ENCODE measurements at places on chromosomes 4 and X.

GRCh38 chr4:173530326-173531085 lies 477 bp upstream of the HAND2 start:
- DNase-seq, result no peak

DNA sequence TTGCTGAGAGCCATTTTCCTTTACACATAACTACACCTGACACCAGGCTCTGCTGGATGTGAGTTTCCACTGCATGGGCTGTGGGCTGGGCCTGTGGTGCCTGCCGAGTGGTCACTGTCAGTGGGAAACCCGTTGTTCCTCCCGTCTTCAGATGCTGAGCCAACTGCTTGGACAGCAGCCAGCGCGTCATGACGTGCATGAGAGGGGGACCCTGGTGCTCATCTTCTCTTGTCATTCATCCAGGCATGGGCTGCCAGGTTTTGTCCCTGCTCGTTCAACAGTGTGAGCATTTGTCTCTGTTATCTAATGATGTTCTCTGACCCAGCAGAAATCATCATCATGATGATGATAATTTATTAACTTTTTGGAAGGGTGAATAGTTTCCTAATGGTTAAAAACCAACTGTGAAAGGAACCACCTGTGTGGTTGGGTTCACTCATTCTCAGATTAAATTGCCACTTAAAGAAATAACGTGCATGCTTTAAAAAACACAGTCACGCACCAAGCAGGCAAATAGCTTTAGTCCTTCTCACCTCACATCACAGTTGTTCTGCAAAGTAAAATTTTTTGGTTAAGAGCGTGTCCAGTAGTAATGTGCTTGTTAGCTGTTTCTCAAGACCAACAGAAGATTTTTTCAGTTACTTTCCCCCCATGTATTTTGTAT lies 19.9 kb upstream of the CLDN34 start:
- no peak for DNase-seq

- DNase-seq, result no peak
Observed at GRCh38 chr4:188783175-188783574, 643.9 kb downstream of the TRIML1 start.

- no peak for DNase-seq
Observed at GRCh38 chr4:22324422-22324821, 191.4 kb downstream of the ADGRA3 start.

- DNase-seq, result no peak
Observed at GRCh38 chr4:53490965-53491622, 100.2 kb downstream of the LNX1 start.

- DNase-seq, result peak; percentile 14
Observed at GRCh38 chrX:9644335-9644734, 121.3 kb downstream of the GPR143 start.

- DNase-seq, result no peak
Observed at GRCh38 chrX:150219374-150220185, 143.5 kb upstream of the MAMLD1 start.

GRCh38 chr4:185915271-185915670 lies 103.3 kb upstream of the SORBS2 start:
- DNase-seq, result no peak

DNA sequence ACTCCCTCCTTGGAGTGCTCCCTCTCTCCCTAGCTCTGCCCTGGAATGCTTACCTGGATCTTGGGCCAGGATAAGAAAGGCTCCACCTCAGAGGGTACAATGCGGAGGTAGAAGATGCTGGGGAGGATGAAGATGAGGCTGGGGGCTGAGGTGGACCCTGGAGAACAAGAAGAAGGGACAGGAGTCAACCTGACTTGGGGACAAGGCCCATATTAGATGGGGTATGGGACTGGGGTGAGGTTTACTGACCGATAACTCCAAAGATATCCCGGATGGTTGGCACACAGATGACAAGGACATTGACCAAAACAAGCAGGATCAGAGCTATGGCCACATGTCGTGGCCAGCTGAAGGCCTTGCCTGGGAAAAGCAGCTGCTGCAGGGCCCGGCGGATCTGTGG lies 10.6 kb downstream of the SLC38A5 start:
- DNase-seq, result no peak

DNA sequence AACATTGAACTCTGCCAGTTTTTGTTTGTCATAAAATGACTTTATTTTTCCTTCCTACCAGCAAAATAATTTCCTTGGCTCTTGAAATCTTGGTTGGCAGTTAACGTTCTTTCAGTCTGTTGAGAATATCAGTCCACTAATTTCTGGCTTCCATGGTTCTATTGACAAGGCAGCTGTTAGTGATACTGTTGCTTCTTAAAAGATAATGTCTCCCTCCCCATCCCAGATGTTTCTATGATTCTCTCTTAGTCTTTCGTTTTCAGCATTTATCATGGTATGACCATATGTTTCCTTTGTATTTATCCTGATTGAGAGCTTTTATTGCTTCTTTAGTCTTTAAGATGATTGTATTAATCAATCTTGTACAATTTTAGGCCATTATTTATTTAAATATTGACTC lies 81.1 kb upstream of the STK26 start:
- no peak for DNase-seq

- DNase-seq, result no peak
Observed at GRCh38 chr4:77043507-77044136, 32.2 kb downstream of the CCNI start.

- DNase-seq, result no peak
Observed at GRCh38 chrX:118562582-118563164, 67.1 kb downstream of the DOCK11 start.

- no peak for DNase-seq
Observed at GRCh38 chr4:133439830-133440229, 290.7 kb downstream of the PCDH10 start.

DNA sequence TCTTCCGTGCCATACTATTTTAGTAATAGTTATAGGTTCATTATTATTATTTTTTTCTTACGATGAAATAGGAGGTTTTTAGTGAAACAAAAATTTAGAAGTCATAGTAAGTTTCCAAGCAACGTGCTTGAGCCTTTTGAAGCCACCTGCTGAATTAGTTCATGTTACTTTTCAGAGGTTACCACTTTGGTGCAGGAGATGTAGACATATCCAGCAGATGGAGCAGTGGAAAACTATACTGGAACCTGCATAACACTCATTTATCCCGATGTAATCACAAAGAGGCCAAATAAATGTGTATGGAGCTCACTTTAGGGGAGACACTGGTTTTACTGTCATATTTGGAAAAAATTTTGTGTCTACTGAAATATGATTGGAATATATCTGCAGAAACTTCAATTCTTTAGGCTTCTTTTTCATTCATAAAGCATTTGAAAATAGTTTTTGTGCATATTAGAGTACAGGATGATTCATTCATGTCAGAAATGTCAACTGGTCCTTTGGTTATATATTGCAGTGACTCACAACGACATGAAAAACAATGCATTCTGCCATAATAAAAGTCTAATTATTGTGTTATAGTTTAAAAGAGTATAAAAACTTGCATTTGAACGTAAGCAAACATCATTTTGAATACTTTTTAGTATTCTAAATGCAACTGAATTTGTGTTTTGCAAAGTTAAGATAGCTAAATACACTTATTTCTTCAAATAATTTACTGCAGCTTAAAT lies 2182.9 kb upstream of the TENM3 start:
- no peak for DNase-seq

DNA sequence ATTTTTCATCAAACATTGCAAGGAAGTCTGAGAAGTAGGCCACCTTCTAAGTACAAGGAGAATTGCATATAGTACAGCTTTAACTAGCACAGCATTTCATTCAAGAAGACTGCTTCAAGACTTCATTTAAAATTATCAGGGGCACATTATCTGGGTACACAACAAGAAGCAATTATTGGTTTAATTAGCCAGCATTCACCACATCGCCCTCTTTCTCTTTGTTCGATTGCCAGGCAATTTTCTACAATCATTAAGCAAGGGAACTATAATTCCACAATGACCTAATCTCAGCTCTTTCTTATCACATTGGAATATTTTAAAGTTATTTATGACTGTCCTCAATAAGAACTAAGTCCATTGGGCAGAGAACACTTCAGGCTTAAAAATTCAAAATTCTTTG lies 1347.1 kb upstream of the PABPC4L start:
- DNase-seq, result no peak

DNA sequence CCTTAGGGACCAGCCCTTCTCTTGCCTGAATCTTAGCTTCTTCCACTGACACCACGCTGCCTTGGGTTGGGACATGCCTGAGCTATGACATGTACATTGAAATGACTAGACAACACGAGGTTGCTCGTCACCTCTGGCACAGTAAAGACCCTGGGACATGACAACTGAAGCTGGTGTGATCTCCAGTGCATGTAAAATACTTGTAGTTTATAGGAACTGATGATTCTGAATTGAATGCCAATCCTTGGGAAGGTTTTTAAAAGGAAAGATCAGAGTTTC lies 100.7 kb upstream of the PGRMC2 start:
- no peak for DNase-seq

DNA sequence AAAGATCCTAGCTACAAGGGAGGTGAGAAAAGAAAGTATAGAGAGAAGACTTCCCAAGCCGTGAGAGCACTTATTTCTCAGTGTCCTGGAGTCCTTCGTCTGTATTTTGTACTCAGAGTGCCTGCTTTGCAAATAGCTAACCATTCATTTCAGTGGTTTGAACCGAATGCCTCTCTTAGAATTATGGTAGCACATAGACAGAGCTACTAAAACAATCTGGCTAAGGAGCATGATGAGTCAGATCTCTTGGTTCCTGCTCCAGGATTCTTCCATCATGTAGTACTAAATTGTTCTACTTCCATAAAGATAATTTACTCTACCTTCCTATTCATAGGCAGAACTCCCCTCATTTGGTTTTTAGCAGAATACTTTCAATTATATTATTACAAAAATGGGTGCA lies 946.6 kb downstream of the STIM2 start:
- no peak for DNase-seq

- no peak for DNase-seq
Observed at GRCh38 chr4:146098978-146099377, 76.5 kb upstream of the LSM6 start.

DNA sequence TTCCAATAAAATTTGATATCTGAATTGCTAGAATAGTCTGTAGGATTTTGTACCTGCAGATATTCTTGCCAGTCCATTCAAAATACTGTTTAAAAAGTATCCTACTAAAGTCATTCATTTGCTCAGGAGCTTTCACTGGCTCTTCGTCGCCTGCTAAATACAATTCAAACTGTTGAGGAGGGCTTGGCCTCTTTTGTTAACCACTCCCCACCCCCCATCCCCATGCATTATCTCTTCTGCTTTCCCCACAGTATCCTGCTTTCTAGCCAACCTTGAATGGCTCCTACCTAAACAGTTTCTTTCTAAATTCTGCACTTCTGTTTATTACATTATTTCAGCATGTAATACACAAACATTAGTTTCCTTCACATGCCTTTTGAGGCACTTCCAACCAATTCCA lies 230.8 kb downstream of the CPE start:
- no peak for DNase-seq

- DNase-seq, result no peak
Observed at GRCh38 chr4:112509243-112510141, 6.5 kb downstream of the NEUROG2 start.

DNA sequence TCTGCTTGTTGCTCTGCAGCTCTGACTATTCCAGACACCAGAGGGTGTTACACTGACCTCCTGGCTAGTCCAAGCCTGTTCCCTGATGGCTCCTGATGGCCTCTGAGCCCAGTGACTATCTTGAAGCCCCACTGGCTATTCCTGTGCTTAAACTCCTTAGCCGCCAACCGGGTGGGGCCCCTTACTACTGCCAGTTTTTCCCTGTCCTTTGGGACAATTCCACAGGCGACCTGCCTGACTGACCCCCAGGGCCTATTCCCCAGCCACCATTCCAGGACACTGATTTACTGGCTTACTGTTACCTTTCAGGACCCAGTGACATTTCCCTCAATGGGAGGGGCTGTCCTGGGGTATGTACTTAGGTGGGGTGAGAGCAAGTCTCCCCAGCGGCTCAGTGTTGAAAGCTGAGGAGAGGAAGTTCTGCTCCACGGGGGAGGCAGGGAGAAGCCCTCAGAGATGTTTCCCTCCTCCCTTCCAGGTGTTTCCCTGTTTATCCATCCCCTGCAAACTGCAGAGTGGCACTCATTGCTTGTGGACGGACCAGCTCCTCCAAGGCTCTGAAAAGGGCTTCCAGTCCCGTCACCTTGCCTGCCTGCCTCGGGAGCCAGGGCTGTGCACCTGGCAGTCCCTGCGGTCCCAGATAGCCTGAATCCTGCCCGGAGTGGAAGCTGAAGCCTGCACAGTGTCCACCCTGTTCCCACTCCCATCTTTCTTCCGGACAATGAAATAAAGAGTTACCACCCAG lies 4.0 kb downstream of the TIMP1 start:
- no peak for DNase-seq

- DNase-seq, result no peak
Observed at GRCh38 chr4:171718069-171718468, 95.1 kb upstream of the GALNTL6 start.

DNA sequence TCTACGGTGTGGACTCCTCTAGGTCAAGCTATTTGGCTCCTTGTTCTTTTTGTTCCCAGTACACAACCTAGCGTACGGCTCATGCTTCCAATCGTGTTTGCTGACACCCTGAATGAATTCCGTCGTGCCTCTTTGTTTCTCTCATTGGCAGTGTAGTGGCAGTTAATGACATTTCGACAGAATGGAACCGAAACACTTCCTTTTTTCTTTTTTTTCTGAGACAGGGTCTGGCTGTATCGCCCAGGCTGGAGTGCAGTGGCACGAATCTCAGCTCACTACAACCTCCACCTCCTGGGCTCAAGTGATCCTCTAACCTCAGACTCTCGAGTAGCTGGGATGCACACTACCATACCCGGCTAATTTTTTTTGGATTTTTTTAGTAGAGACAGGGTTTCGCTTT lies 113.3 kb upstream of the ATP6AP2 start:
- DNase-seq, result no peak

GRCh38 chr4:17515445-17516407 lies 761 bp downstream of the CLRN2 start:
- no peak for DNase-seq

GRCh38 chrX:154459832-154460231 lies 1.8 kb downstream of the PLXNA3 start:
- no peak for DNase-seq

DNA sequence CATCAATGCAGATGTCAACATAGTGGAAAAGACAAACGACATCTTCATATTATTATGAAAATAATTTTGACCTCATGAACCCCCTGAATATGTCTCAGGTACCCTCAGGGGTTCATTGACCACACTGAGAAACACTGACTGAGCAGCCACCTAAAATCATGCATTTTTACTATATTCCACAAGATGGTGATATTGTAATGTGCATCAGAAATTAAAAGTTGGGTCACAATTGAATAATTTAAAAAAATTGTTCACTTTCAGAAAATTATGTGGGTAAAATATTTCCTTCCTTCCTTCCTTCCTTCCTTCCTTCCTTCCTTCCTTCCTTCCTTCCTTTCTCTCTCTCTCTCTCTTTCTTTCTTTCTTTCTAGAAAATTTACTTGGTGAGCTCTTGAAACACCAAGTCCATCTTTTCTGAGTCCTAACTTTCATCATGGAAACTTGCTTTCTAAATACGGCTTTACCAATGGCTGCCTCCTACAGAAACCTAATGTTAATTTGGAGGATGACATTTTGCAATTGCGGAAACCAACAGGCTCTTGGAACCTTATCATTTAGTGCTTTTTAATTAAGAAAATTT lies 103.6 kb downstream of the RTL3 start:
- DNase-seq, result no peak
